ENCODE measurements at places on chromosomes 2 and 18.

GRCh38 chr18:37527395-37527794 lies 38.2 kb downstream of the CELF4 start:
- DNase-seq, result no peak

DNA sequence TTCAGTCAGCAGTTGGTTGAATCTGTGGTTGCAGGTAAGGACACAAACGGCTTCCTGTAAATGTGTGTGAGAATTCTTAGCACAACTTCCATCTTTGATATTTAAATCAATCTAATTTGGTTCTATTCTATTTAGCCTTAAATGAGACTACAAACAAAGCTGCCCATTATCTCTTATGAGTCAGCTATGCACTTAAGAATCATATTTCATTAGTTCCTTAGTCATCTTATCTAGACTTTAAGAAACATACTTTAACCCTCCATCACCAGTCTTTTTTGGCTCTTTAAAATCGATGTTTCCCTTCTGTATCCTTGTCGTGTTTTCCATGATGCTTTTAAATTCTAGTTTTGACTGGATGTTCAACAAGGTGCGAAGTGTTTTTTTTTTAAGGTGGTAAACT lies 114.4 kb upstream of the TMEM200C start:
- peak; percentile 86 for DNase-seq

DNA sequence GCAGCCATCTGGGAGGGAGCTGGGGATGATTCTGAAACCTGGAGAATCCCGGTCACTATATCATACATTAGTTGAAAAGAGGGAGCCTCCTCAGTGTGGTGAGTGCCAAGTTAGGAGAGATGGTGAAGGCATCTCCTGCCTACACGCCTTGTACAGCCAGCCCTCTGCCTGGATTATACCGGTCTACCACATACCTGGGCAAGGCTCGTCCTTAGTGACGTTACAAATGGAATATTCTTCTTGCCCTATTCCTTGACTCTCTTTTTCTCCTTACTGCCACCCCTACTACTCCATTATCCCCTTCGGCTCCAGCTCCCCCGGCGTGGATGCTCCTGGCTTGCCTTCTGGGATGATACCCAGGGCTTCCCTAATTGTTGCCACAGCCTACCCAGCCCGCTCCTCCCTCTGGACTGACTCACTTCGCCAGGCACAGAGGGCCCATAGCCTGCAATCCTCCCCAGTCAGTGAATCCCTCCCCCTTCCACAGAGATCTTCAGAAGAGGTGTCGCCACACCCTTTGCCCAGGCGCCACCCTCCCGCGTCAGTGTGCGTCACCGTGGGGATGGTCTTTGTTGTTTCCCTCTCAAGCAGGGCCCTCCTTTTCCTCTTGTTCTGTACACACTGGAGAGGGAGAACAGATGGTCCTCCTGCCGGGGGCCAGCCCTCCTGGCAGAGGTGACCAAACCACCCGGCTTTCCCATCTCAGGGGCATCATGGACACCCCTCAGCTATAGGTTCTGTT lies 115.2 kb upstream of the EPAS1 start:
- no peak for DNase-seq

DNA sequence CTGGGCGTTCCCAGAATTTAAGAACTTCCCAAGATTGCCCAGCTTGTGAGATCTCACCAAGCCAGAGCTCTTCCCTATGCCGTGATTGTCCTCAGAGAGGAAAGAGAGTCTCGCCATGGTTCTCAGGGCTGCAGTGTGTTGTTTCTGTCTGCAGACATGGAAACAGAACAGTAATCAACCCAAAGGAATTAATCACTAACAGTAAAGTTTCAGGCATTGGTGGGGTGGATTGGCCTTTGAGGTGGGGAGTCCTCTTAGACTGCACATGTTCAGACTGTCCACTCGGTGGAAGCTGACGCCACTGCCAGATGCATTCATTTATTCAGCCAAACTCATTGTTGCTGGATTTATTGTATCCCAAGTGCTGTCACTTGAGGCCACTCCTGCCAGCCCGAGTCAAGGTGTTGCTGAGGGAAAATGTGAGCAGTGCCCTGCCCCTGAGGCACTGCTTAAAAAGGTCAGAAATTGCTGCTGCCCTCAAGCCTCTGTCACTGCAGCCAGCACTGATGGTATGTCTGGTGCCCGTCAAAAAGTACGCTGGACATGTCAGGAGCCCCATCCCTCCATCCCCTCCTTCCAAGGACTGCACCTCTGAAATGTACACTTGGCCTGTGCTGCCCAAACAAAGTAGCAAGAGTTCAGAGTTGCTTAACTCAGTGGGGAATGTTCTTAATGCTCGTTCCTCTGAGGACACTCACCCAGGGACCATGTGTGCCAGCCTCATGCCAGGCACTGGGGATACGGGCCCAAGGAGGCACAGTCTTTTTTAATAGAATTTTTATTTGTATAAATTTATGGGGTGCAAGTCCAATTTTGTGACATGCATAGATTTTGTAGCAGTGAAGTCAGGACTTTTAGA lies 201.0 kb downstream of the GLI2 start:
- DNase-seq, result peak; percentile 78

- DNase-seq, result no peak
These were observed 111.4 kb downstream of the THNSL2 start for GRCh38 chr2:88281302-88282217.

GRCh38 chr2:40286721-40287120 lies 165.2 kb downstream of the SLC8A1 start:
- DNase-seq, result no peak

GRCh38 chr2:172445851-172446250 lies 18.5 kb downstream of the ITGA6 start:
- DNase-seq, result no peak
